ENCODE measurements at places on chromosomes 16 and 17.
A peak's percentile ranks its signal among the peaks of the same experiment; 100 is the strongest.

GRCh38 chr16:88649195-88649923 is 1.5 kb downstream of the CYBA start:
- no peak for DNase-seq

DNA sequence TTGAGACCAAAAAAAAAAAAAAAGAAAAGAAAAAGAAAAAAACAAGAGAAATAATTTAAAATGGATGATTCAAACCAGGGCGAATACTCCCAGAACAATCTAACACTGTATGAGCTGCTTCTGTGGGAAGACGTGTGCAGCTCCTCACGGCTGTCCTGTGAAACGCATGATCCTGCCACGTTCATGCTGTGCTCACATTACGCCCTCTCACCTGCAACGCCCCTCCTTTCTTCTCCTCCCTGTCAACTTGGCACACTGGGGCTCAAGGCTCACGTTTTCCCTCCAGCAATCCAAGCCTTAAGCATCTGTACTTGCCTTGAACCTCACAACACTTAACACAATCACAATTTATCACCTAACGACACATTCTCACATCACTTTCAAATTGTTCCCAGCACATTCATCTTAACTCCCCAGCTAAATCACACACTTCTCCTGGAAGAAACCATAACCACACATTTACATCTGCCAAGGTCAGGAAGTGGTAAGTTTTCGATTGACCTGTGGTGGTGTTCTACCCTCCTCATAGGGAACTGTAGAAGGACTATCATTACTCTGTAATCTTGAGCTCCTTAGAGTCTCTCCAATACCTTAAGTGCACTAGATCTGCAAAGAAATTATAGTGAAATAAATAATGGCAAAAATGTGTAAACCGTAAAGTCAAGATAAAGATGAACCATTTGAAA is 29.1 kb downstream of the MBTPS1 start:
- DNase-seq, result no peak

DNA sequence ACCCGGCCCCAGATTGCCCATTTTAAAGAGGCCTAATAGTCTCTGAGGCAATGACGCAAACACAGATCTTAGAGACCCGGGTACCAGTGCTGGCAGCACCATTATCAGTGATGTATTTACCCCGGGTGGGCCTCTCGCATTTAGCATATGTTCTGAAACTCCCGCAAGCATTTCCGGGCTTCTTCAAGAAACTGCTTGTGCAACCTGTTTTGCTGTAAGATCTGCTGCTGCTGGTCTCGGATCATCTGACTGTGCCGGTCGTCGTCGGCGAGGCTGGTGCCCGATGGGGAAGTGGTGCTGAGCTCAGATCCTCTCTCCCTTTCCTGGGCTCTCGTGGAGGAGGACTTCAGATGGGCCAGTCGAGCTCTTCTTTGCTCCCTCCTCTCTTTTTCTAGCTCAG is 12.5 kb downstream of the CEP295NL start:
- DNase-seq, result no peak

- no peak for DNase-seq
Observed at GRCh38 chr17:5511401-5512225, 25.2 kb downstream of the MIS12 start.

GRCh38 chr17:8119581-8120519 is 1.5 kb upstream of the ALOXE3 start:
- DNase-seq, result peak; percentile 89

- no peak for DNase-seq
Observed at GRCh38 chr17:64185101-64185500, 55.2 kb upstream of the ERN1 start.

GRCh38 chr17:71402661-71403141 is 718.1 kb upstream of the SOX9 start:
- DNase-seq, result no peak

GRCh38 chr17:80470603-80471002 is 5.8 kb downstream of the NPTX1 start:
- no peak for DNase-seq

- DNase-seq, result no peak
Observed at GRCh38 chr16:8286348-8286747, 304.0 kb downstream of the TMEM114 start.

- no peak for DNase-seq
Observed at GRCh38 chr16:381789-382717, at the start of gene PGAP6. PGAP6 (minus strand) TSS chr16:381978; CDS start chr16:381821, 157 bp downstream.

DNA sequence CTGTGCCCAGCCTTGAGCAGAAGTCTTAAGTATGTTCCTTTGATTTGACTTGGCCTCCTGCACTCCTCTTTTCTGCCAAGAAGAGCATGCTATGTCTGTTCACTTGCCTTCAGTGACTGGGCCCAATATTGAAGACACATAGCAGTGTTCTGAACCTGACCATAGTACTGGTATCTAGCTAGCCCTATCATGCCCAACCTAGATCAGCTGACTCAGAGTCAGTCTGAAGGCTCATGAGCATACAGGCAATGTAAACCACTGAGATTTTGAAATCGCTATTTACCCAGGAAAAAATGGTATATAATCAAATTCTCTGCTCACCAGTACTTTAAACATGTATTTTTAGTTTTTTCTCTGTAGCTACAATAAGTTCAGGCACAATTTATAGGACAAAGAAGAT is 129.4 kb downstream of the TANC2 start:
- no peak for DNase-seq

DNA sequence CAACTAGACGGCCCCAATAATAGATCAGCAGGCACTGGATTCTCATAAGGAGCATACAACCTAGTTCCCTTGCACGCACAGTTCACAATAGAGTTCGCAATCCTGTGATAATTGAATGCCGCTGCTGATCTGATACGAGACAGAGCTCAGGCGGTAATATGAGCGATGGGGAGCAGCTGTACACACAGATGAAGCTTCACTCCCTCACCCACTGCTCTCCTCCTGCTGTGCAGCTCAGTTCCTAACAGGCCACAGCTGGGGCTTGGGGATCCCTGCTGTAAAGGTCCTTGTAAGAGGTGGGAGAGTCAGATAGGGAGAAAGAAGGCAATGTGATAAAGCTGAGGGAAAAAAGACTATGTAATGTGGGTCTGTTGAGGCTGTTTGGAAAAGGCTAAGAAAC is 577.5 kb downstream of the RBFOX1 start:
- no peak for DNase-seq

GRCh38 chr16:25060920-25061319 is 45.8 kb upstream of the ARHGAP17 start:
- DNase-seq, result no peak

DNA sequence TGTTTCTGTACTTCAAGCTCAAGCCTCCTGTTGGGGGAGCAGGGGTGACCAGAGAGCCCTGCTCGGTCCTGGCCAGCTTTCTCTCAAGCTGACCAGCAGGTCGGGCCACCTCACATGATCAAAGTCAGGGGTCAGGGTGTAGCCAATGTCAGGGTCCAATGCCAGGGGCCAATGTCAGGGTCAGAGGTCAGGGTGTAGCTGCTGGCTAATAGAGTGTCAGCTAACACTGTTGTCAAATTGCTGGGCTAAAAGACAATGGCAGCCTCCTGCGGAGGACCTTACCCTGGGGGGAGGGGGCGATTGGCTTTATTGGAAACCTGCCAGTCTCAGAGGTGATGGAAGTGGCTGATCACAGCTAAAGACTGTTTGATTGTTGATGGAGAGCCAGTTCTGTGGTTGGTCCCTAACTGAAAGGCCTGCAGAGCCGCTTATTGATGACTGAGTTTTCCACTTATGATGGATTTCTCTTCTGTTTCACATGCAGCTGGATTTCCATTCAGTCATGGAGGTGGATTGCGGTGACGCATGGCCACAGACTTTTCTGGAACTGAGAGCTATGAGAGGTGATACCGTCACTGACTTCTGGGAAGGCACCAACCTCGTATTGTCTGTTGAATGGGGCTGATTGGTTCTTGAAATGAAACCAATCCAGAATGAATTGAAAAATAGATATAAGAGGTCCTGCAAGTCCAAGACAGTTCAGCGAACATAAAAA is 97.4 kb upstream of the ZFHX3 start:
- no peak for DNase-seq

GRCh38 chr16:88533932-88534637 is 36.1 kb upstream of the ZC3H18 start:
- DNase-seq, result peak; percentile 63

DNA sequence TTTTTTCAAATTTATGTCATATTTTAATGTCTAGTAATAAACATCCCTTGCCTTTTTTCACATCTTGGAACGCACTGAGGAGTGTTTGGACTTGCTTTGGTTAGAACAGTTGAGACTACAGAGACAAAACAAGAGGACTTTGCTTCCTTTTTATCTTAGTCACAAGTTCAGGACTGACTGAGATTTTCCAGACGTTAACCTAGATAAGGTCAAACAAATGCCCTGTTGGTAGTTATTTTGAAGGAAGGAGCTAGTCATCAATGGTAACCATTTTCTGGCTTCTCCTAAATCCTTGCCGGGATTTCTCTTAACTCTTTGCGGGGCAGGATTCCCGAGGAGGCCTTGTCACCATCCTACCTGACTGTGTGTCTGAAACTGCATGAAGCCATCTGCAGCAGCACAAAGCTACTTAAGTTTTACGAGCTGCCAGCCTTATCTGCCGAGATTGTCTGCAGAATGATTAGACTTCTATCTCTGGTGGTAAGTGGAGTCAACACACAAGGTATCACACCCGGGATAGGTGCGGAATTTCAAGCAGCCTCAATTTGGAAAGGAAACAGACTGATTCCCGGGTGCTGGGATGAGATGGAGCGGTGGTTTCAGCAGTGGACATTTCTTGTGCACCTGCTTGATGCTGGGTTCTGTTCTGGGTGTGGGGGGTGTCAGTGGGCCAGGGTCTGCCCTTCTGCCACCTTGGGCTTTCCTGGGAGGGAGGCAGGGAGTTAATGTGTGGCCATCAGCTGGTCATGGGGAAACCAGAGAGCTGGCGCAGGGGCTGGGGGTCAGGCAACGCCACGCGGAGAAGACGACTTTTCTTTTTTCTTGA is 48.3 kb downstream of the RNF213 start:
- DNase-seq, result no peak

- no peak for DNase-seq
Observed at GRCh38 chr17:74435775-74436359, 4.0 kb downstream of the GPRC5C start.

- DNase-seq, result no peak
Observed at GRCh38 chr16:29674188-29674587, 4.8 kb upstream of the QPRT start.

DNA sequence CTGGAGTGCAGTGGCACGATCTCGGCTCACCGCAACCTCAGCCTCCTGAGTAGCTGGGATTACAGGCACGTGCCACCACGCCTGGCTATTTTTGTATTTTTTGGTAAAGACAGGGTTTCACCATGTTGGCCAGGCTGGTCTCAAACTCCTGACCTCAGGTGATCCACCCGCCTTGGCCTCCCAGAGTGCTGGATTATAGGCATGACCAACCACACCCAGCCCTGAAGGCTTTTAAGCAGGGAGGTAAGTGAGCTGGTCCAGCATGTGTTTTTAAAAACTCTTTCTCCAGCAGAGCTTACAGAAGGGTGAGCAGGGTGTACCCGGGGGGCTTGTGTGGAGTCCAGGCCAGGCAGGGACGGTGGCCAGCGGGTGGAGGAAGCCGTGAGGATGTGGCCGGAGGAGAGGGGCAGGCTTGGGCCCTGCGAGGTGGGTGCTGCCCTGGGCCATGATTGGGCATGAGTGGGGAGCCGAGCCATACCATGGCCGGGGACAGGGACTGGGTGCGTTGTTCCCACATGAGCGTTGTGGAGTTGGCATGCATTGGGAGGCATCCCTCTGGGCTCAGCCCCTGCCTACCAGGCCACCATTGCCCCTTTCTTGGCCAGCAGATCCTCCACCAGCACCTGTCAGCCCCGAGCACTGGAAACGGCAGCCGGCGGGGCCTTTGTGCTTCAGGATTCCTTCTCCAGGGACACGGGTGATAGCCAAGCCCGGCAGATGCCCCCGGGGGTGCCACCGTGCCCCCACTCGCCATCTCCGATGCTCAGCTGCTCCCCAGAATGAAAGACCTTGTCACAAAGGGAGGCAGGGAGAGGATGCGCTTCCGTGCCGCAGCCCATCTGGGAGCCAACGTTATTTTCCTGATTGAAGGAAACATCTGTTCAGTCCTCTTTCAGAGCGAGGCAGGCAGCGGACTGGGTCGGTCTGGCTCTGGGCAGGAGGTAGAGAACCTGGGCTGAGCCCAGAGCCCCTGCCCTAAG is 64.5 kb downstream of the RAI1 start:
- DNase-seq, result no peak

- DNase-seq, result no peak
Observed at GRCh38 chr17:44911133-44912001, 3.9 kb downstream of the GFAP start.

- peak; percentile 9 for DNase-seq
Observed at GRCh38 chr17:4074831-4075495, 67.9 kb downstream of the ZZEF1 start.

DNA sequence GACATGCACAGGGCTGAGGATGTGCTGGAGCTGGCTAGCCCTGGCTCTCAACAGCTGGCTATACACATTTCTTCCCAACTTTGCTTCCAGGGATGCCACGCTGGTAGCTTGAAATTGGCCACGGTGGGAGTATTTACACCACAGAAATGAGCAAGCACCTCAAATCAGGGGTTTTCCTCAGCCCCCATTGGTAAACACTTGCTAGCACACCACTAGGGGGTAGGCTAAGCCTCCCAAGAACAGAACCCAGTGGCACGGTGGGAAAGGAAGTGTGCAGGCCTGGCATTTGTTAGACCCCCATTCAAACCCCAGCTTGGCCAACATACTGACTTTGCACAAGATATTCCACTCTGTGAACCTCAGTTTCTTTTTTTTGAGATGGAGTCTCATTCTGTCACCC is 12.9 kb downstream of the DRC3 start:
- DNase-seq, result no peak

GRCh38 chr16:59088431-59088830 is 354.3 kb upstream of the GOT2 start:
- no peak for DNase-seq

- no peak for DNase-seq
Observed at GRCh38 chr16:56344518-56345405, 80.6 kb downstream of the AMFR start.

- no peak for DNase-seq
Observed at GRCh38 chr17:61737820-61738219, 125.5 kb downstream of the BRIP1 start.

GRCh38 chr16:15966836-15967546 is 17.6 kb downstream of the ABCC1 start:
- DNase-seq, result peak; percentile 64

DNA sequence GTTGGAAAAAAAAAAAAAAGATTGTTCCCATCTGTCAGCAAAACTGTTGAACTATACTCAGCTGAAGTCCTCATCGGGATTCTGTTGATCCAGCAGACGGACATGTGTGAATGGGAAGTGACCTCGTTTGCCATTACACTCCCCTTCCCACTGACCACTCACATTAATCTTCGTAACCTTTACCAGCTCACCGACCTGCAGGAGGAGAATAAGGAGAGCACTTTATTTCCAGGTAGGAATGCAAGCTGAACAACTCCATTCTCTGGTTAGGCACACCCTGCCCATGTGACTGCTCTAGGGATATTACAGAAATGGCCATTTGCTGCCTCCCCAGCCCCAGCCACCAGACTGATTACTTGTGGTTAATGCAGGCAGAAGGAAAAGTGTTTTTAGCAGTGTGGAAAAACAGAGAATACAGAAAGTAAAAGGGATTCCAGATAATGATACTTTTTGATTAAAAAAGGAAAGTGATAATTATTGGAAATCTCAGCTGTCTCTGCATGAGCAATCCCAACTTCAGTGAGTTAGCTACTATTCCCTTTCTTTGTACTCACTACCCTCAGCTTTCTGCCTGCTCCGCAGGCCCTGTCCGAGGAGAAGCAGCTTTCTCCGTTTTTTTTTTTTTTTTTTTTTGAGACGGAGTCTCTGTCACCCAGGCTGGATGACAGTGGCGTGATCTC is 23.6 kb upstream of the YWHAE start:
- no peak for DNase-seq

- DNase-seq, result no peak
Observed at GRCh38 chr17:8644507-8644902, 14.0 kb upstream of the MYH10 start.

- DNase-seq, result no peak
Observed at GRCh38 chr17:6355196-6355595, 79.7 kb downstream of the AIPL1 start.
